Activated effector memory CD4-positive, alpha-beta T cell treated with Interleukin-2 at 50 U/mL for 16 hours (primary cell): ENCODE measurements at places on chromosomes 5 and 9.

- DNase-seq = no peak
Observed at GRCh38 chr5:98989727-98990126, 60.9 kb upstream of the CHD1 start.

DNA sequence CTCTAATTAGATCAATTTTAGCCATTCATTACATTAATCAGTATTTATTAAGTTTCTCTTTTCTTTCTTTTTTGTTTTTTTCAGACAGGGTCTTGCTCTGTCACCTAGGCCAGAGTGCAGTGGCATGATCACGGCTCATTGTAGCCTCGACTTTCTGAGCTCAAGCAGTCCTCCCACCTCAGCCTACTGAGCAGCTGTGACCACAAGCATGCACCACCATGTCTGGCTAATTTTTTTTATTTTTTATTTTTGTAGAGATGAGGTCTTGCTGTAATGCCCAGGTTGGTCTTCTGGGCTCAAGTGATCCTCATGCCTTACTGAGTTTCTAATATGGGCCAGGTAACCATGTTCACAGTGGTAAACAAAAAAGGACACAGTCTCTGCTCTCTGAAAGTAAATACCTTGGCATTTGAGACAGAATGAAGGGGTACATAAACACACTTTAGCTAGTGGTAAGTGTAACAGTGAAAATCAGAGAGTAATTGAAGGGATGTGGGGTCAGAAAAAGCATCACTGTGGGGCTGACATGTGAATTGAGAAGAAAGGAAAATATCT lies 336.3 kb downstream of the ADGRV1 start:
- DNase-seq = no peak

DNA sequence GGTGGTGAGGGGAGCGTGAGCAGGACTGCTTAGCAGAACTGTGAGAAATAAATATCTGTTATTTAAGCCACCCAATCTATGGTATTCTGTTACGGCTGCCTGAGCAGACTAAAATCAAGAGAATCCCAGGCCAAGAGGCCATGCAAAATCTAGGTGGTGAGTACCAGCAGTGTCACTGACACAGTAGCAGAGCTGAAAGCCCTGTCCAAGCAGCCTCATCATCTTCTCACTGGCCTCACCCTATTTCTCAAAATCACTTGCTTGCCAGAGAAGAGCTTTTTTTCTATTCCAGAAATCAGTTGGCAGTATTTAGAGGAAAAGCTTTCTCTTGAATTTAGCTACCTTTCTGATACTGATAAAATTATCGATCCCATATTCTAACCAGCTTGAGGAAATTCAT lies 68.0 kb downstream of the RETREG1 start:
- no peak for DNase-seq

DNA sequence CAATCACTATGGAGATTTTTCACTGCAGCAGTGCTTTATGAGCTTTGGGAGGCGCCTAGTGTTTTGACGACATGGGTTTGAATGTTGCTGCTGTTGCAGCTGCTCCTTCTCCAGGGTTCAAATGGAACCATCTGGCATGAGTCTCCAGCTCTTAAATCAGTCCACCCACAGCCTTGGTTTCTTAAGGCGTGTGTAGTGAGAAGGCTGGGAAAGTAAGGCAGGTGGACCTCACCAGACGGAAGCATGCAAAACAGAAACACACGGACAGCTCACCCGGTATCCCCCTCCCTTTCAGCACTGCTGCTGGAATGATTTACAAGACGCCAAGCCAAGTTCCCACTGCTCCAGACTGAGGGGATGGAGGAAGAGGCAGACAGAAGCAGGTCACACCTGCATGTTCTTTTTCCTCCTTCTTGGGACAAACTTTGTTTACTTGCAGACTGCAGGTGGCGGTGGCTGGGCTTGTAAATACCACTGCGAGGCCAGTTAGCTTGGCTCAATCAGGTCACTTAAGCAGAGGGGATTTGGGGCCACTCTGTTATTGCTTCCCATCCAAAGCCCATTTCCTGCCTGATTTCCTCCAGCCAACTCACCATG lies 47.4 kb downstream of the ADAM19 start:
- DNase-seq = no peak

- no peak for DNase-seq
Observed at GRCh38 chr5:74608736-74609601, 31.6 kb downstream of the ENC1 start.

DNA sequence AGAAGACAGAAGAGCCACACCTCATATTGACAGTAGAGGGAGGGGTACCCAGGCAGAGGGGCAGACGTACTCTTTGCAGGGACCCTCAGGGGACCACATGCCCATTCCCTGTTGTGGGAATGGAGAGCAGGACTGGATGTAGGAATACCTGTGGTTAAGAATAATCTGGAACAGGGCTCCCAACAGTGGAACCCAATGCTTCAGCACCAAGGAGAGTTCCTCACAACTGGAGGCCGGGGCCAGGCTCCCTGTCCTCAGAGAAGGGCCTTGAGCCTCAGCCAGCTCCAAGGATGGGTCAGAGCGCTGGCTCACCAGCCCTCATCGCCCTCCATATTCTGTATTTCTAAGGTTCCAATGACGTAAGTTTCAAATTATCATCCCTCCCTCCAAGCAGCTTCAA lies 7.4 kb upstream of the SHC3 start:
- no peak for DNase-seq

DNA sequence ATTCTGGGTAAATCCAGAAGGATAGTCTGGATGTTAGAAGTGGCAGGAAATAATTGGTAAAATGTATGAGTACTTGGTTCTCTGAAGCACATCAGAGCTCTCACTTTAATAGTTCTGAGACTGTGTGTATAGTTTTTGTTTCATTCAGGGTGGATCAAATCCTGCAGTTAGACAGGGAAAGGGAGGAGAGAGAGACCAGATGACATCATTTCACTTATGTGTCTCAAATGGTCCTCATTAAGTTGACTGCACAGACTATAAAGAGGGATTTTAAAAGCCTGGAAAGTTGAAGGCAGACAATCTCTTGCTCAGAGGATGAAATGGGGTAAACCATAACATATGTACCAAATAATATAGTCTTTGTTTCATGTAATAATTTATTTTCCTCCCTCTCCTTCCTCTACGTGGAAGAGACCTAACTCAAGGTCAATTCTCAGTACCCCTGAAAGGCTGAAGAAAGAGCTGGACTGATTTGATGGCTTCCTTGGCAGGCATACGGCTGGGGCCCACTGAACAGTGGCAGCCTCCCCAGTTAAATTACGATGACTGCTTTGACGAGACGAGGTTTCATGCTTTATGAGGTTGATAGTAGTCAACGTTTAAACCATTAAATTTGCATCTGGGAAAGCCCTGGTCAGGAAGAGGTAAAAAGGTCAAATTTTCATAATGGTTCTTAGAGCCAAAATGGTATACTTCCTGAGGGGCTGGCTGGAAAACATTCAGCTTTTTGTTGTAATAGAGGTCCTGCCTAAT lies 395.1 kb upstream of the RPS23 start:
- no peak for DNase-seq

GRCh38 chr5:111043712-111044506 lies 27.6 kb upstream of the TSLP start:
- DNase-seq = no peak

DNA sequence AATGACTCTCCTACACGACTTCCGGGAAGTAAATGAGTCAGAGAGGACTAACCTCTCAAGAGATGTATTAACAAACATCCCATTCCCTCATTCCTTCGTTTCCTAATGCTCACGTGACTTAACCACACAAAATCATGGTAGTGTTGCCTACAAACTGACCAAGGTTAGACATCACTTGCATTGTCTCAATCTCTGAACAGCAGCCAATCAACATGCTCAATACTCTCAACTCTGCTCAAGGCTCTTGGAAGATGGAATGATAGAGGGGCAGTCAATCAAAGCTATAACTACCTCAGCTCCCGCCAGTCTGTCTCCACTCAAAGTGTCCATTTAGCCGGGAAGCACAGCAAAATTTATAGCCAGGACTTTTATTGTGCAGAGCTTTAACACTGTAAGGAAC lies 143.8 kb upstream of the PIK3R1 start:
- DNase-seq = no peak
